ENCODE measurements at places on chromosomes 5 and 9.

DNA sequence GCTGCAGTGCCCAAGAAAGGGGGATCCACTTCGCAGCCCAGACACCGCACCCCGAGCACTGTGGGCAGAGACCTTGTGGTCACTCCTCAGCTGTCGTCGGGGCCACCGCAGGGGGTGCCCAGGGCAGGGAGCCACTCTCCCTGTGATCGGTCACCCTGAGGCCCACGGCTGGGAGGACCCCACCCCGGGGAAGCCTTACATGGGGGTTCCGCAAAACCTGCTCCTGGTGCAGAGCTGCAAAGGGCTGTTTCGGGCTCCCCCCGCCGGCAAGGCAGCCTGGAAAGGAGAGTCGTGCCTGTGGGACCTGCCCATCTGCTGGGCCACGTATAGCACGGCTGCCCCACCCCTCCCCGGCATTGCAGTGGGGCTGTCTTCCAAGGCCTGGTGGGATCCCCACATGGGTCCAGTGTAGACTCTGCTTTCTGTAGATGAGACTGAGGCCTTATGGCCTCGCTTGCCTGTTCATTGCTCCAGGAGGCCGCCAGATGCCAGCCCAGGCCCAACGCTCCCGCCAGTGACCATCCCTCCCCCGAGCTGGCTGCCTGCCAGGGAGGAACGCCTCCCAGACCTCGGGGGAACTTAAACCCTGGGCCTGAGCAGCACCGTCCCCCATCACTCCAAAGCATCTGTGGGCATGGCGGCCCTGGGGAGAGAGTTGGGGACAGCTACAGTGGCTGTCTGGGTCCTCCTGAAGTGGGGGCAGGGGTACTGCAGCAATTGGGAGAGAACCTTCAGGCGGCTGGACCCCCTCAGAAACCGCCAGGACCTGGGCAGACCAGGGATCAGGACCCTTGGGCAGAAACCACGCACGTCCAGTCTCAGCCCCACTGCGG is 1.6 kb upstream of the DNLZ start:
- no peak for DNase-seq

- DNase-seq = no peak
Measured at GRCh38 chr5:134083517-134083916, 31.0 kb upstream of the TCF7 start.

- DNase-seq = no peak
Measured at GRCh38 chr9:13110766-13111417, 168.6 kb downstream of the MPDZ start.

DNA sequence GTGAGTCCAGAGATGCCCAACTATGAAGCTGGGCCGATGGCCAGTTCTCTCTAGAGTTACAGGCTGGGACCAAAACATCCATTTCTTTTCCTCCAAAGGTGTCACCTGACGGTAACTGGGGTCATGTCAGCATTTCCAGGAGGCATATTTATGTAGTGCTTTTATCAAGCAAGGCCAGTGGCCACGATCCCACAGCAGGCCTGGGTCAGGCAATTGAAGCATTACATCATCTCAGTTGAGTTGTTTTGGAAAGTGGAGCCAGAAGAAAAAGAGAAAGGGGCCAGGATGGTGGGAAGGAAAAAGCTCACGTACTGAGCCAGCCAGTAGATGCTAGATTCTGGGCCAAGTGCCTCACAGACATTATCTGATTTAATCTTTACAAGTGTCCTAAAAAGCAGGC is 73.9 kb upstream of the BRINP1 start:
- DNase-seq = no peak

GRCh38 chr5:168086104-168086610 is 205.3 kb upstream of the WWC1 start:
- no peak for DNase-seq

Measured in NCI-H2029 treated with DMSO at 0.1 percent for 48 hours (cell line).